ENCODE measurements at places on chromosomes 4 and X.

- no peak for DNase-seq
Observed at GRCh38 chr4:19300213-19300612, 951.5 kb upstream of the SLIT2 start.

DNA sequence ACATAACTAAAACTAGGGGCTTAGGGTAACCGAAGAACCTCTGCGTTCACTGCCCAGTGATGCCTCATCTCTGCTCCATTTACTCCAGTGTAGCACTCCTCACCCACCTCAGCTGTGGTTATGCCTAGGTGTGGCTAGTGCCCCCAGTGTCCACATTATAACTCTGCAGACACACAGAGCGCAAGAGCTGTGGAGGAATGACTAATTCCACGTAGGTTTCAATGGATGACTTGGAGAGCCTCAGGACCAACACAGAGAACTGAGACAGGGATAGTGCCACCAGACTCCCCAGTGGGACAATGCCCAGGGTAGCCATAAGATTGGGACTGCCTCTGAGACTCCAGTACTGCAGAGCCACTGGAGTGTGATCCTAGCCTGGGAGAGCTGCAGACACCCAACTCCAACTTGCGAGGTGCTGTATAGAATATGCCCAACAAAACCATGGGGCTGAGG lies 542.4 kb upstream of the DIPK2B start:
- DNase-seq: peak; percentile 66

DNA sequence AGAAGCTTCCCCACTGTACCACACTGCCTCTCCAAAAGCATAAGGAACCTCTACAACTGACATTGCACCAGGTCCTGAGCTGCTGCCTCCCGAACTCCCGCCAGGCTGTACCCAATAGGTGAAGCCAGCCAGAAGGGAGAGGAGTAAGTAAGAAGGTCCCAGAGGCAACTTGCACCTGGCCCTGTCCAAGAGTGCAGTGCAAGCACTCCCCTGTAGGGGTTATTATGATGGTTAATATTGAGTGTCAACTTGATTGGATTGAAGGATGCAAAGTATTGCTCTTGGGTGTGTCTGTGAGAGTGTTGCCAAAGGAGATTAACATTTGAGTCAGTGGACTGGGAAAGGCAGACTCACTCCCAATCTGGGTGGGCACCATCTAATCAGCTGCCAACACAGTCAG lies 879.3 kb upstream of the SLIT2 start:
- no peak for DNase-seq

GRCh38 chr4:123994917-123995316 lies 598.3 kb downstream of the SPRY1 start:
- DNase-seq: no peak

DNA sequence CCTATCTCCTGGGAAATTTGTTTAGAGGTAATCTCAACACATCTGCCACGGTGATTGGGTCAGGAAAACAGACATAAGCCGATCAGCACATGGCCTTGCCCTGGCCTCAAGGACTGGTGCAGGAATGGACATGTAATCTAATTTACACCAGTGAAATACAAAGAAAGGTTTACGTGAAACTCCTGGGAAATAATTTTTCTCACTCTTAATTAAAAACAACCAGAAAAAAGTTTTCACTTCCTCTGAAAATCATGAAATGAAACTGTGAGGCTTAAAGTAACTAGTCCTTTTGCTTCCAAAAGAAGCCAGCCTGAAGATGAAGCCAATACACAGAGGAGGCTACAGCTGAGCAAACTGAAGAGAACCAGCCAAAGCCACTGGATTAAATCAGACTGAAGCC lies 154.1 kb upstream of the FAM241A start:
- no peak for DNase-seq

DNA sequence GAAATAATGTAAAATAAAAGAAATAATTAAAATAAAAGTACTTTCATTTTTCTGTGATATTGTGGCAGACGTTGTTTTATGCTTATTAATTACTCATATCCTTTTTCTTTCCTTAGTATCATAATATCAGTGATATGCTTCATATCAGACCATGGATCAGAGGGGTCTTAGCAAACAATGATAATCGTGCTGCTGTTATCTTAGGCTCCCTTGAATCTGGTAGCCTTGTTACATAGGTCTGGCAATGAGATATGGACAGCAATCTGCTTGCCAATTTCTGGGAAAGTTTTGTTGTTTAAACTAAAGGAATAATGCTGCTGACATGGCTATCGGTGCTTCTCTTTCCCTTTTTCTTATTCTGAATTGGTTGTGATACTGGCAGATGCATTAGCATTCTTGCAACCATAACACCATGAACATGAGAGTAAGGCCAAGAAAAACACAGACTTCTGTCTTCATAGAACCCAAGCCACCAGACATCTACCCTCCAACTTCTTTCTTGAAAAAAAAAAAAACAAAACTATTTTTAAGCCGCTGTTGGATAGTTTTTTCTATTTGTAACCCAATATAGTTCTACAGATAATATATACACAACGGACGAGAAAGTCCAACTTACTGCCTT lies 16.4 kb downstream of the EPHA5 start:
- no peak for DNase-seq

DNA sequence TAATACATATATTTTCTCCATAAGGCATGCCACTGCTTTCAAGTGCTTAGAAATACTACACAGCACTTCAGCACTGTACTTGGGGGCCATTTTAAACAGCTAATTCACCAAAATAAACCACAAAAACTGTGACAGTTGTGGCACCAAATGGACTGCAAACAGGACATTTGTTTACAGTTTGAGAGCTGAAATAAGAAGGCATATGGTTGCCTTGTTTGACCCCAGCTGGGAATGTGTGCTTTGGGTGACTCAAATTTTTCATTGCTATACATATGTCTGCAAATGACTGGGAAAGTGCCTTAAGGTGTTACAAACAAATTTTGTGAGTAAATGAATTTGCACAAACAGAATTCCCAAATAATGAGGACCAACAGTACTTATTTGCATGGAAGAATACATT lies 124.2 kb downstream of the BANK1 start:
- peak; percentile 3 for DNase-seq

- no peak for DNase-seq
Observed at GRCh38 chr4:139315221-139315675, 13.0 kb upstream of the NDUFC1 start.

GRCh38 chr4:130044788-130045531 lies 949.0 kb downstream of the C4orf33 start:
- no peak for DNase-seq

- DNase-seq: no peak
Observed at GRCh38 chr4:148435654-148436406, 6.4 kb downstream of the NR3C2 start.

GRCh38 chr4:123953566-123953965 lies 557.0 kb downstream of the SPRY1 start:
- no peak for DNase-seq

DNA sequence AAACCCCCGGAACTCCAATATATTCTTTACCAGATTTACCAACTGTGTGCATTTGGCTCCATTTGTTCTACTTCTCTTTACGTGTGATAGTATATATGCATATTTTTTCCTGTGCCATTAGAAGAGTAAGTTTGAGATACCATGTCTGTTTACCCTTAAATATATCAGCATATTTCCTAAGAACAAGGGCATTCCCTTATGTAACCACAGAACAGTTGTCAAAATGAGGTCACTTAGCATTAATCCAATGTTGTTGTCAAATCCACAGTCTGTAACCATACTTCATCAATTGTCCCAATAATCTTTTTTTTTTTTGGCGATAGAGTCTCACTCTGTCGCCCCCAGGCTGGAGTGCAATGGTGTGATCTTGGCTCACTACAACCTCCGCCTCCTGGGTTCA lies 55.2 kb downstream of the TBC1D14 start:
- no peak for DNase-seq

GRCh38 chrX:37824491-37825214 lies 22.7 kb downstream of the DYNLT3 start:
- peak; percentile 6 for DNase-seq

- no peak for DNase-seq
Observed at GRCh38 chrX:109362101-109362500, 119.8 kb downstream of the GUCY2F start.

DNA sequence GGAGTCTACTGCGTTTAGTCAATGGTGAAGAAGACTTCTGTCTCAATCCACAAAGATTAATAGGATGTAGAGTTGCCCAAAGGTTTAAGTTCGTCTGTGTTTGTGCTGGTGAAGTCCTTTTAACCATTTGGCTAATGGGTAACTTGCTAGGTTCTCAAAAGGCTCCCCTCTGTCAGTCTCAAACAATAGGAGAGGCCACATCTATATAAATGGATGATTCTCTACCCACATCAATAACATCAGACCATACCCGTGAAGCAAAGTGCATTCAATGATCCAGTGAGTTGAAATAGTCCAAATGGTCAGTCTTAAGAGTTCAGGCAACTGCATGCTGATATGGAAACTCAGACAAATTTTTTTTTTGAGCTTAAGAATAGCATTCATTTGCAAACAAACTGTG lies 28.1 kb downstream of the RS1 start:
- DNase-seq: no peak

GRCh38 chr4:56701644-56702043 lies 20.5 kb upstream of the HOPX start:
- no peak for DNase-seq

GRCh38 chr4:19650903-19651864 lies 600.5 kb upstream of the SLIT2 start:
- DNase-seq: no peak

GRCh38 chr4:560731-561291 lies 15.3 kb downstream of the TMEM271 start:
- DNase-seq: no peak

GRCh38 chr4:159104694-159105414 lies 2.0 kb downstream of the RAPGEF2 start:
- DNase-seq: peak; percentile 10

GRCh38 chr4:128358231-128358912 lies 70.8 kb upstream of the PGRMC2 start:
- DNase-seq: peak; percentile 67

GRCh38 chrX:108025376-108025775 lies 19.5 kb upstream of the VSIG1 start:
- DNase-seq: no peak

GRCh38 chr4:121353213-121353612 lies 27.6 kb downstream of the QRFPR start:
- peak; percentile 38 for DNase-seq

DNA sequence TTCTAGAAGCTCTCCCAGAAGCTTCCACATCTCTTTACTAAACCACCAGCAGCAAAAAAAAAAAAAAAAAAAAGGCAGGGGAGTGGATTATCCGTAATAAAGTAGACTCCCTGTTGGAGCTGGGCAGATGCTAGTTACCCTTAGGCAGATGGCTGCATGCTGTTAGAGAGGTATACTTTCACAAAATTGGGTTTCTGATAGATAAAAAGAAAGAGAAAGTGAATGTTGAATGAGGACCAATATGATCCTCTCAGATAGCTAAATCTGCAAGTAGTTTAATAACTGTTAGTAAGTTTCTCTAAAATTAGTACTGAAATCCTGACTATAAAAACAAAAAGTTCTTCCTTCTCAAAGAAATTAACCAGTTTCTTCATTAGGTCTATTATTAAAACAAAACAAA lies 195.4 kb downstream of the ANAPC10 start:
- DNase-seq: no peak

- peak; percentile 63 for DNase-seq
Observed at GRCh38 chr4:41661442-41662076, 87.0 kb downstream of the PHOX2B start.

- peak; percentile 30 for DNase-seq
Observed at GRCh38 chr4:168486912-168487281, 6.6 kb upstream of the DDX60L start.

DNA sequence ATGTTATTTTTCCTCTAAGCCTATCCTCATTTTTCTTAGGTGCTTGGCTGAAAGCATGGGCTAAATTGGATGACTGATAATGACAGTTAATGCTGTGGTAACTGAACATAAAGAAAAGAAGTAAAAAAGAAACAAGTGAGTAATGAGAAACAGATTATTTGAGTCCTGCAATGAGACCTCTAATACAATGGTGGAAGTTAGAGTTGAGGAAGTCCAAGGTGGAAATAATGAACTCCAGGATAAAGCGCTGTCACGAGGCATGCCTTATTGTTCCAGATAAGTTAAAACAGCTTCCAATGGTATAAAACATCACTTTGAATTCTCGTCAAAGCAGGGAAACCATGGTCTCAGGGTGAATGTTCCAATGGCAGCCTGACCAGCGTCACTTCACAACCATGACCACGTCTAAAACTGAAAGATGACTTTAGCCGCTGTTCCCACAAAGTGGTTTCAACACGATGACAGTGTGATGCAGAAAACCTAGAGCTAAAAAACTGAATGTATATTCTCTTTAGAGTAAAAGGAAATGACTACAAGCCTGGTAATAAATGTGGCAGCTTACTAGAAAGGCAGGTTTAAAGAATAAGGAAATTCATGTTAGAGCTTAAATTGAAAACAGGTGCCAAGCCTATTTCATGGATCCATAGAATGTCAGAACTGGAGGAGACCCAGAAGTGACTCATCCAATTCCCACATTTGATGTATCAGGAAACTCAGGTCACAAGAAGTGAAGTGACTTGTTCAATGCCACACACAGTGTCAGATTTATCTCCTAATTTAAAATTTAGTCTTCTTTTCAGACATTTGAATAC lies 202.6 kb upstream of the GYPA start:
- DNase-seq: no peak

DNA sequence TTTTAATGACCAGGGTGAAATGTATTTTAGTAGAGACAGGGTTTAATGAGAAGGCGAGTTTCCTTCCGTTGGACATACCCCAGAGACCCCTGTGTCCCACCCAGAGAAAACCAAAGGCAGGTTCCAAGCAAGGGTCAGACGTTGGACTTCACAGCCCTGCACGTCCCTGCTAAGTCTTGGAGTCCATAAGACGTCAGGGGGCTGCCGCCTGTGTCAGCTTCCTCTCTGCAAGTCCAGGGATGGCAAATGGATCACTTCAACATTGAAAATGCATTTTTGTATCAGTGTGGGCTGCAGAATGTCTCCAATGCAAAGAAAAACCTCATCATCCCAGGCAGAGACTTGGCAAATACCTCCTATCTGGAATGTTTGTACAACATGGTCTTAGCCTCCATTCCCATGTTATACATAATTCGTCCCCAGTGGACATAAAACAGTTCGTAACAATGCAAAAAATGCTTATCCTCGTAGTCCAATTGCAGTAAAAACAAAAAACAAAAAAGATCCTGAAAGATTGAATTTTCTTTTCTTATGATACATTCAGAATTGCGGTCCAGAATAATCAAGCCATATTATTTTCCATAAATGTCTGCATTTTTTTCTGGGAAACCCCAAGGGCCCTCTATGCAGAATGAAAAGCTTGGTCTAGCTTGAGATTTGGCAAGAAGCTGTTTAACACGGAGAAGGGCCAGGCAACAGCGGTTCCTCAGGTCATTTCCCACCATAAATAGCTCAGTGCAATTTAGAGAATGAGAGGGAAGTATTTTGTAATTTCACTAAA lies 190.9 kb downstream of the SHOX start:
- DNase-seq: no peak
